GM12864 (cell line): ENCODE measurements at places on chromosomes 2 and 18.

DNA sequence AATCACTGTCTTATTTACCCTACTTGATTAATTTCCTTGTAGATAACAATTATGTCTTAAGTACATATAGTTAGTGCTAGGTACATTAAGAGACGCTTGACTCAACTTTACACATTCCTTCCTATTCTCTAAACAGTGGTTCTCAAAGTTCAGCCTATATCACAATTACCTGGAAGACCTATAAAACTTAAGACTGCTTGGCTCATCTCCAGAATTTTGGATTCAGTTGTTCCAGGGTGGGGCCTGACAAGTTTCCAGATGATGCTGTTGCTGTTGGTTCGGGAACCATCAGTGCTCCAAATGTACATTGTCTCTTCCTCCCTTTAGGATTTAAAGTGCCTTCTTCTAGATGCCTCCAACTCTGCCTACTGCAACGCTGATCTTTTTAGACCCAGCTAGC, 4.0 kb downstream of the PPP3R1 start:
- no peak for DNase-seq

- DNase-seq, result peak; percentile 60
These were observed 137.1 kb downstream of the ZEB2 start for GRCh38 chr2:144382849-144383248.

GRCh38 chr2:197514754-197515153, 1.1 kb upstream of the MOB4 start:
- no peak for DNase-seq

DNA sequence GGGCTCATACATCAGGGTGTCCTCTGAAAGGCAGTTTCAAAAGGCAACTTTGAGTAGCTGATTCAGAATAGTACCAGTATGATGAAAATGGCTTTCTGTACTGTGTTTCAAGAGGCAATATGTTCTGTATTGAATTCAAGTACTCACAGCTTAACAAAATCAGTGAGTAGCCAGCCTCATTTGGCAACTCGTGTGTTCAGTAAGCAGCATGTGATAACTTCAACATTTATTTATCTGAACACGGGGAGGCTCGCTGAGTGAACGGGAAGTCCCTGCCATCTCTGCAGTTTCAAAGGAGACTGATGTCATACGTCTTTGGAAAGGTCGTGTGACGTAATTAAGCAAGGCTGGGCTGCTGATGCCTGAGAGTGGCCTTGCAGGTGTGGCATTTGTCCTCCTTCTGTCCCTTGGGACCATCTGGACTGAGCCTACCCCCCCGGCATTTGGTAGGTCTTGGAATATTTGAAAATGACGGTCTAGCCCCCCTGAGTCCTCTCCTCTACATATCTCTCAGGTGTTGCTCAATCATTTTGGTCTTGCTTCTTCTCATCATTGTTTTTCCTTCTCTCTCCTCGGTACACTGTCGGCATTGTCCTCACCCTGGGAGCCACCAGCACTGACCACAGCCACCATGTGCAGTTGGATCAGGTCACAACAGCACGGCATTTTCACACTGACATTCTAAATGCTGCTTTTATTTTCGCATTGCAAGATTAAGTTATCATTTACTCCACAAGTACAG, 62.8 kb downstream of the SMIM21 start:
- no peak for DNase-seq

GRCh38 chr18:49849331-49850217, 36.2 kb upstream of the ACAA2 start:
- no peak for DNase-seq

GRCh38 chr2:192190474-192190873, 4.3 kb downstream of the TMEFF2 start:
- no peak for DNase-seq

DNA sequence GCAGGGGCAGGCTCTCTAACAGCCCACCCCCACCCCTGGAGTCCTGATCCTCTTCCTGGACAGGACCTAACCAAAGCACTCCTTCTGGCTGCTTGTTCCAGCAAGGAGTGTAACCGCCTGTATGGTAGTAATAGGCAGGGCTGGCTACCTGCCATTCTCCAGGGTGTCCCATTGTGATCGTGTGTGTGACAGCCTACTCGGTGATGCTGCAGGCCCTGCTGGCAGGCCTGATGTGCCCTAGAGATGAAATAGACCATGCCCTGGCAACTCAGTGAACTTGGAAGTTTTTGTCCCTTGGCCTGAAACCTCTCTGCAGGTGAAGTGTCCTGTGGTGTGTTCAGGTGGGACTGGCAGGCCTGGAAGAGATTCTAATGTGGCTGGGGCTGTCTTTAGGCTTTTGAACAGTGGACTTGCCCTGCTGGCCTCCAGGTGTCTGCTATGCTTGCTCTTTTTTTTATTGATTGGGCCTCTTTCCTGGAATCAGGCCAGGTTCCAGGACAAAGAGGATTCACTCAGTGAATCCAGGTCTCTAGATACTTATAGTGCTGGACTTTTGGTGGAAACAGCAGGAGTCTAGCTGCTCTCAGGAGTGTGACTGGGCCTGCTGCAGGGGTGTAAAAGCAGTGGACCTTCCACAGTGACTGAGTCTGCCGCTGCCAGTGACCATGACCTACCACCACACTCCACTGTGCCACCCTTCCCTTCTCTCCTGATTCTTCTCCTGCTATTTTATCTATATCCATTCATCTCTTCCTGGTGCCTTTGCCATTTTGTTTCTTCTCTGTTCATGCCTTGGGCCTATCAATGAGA, 132.1 kb downstream of the CTIF start:
- no peak for DNase-seq

GRCh38 chr2:183010112-183010511, 28.1 kb downstream of the NCKAP1 start:
- no peak for DNase-seq

- DNase-seq, result no peak
These were observed 1.9 kb upstream of the NAB1 start for GRCh38 chr2:190646780-190647522.

DNA sequence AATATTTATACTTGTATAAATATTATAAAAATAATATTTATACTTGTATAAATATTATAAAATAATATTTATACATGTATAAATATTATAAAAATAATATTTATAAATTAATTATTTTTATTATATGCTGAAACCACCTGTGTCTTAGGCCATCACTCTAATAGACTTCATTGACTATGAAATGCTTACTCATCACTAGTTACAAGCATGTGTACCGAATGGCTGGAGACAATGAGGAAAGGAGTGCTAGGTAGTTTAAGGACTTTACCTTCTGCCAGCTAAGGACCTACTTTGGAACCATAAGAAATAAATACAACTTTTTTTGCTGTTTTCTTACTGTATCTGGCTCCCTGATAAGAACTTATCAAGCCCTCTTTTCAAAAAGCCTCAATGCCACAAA, 228.8 kb downstream of the LRRTM1 start:
- DNase-seq, result no peak

DNA sequence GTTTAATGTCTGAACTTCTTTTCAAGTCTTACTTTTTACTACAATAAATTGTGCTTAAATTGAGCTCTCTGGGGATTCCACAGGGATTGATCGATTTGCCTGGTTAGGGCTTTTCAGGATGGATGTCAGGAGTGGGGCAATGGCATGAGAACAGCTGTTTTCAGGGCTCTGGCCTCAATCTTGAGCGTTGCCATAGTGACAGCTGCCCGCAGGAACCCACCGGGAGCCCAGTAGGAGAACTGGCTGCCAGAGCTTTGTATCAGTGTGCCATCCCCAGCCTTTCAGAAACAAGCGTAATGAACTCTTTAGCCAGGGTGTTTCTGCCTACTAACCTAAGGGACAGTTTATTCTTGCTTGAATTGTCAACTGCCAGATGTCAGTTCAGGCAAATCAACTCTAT, 93.5 kb downstream of the GALNT3 start:
- no peak for DNase-seq

GRCh38 chr2:113309655-113310387, 31.1 kb upstream of the PAX8 start:
- no peak for DNase-seq

DNA sequence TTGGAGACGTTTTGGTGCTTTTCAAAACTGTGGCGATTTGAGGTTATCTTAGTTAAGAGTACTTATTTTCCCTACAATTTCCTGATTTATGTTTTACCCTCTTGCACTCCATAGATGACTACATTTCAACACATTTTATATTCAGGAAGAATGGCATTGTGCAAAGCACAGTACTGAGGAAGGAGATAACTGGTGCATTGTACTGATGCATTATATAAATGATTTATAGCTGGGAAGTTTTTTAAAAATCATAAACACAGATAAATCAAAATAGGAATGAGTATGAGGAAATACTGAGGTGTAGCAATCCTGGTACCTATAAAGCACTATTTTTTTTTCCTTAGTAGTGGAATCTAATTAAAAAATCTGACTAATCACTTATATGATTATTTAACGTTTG, 5.6 kb downstream of the REL start:
- DNase-seq, result no peak

DNA sequence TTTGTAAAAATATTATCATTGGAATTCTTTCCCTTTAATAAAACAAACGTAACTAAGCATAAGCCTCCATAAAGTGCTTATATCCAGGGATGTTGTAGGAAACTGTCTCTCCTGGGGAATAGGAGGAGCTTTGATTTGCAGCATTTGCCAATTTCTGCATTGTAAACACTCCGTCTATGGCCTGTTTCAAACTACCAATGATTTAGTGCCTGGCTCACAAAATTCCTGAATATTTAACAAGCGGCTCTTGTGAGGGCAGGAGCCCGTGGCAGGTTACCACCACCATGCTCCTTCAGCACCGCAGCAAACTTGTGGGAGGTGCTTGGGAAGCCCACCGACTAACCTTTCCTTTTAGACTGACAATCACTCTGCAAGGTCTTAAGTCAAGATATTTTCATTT, 520.3 kb downstream of the SOX11 start:
- DNase-seq, result no peak

GRCh38 chr2:73018188-73018825, 53.2 kb downstream of the SFXN5 start:
- DNase-seq, result no peak

DNA sequence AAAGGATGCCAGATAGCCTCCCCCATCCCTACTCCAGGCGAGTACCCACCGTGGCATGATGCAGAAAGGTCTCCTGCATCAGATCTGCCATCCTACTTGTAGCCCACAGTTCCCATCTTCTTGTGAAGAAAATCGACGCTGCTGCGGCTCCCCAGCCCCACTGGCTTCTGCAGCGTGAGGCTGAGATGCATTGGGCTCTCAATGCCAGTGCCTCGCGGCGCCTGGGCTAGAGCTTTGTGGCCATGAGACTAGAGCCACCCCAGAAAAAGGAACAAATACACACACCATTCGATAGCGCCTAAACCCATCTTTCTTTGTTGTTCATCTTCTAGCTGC, 2.8 kb downstream of the NOL4 start:
- DNase-seq, result no peak

GRCh38 chr2:119292226-119292625, 68.6 kb downstream of the STEAP3 start:
- no peak for DNase-seq

- DNase-seq, result no peak
These were observed 481.4 kb downstream of the CDH2 start for GRCh38 chr18:27695503-27695902.

DNA sequence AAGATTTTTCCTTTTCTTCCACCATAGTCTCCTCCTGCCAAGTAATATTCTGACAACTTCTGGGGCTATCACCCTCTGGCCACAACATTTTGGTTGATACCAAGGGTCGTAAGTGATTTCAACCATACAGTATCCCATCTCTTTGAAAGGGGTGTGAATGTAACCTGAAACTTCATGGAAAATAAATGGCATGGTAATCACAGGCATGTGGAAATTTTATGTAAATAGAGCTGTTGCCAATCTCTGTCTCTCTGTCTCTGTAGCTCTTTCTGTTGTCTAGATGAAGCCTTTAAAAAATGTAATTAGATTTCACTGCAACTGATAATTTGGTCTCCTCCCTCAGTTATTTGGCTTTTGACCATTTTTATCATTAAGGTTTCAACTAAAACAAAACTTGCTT, 125.6 kb upstream of the RPRM start:
- no peak for DNase-seq

DNA sequence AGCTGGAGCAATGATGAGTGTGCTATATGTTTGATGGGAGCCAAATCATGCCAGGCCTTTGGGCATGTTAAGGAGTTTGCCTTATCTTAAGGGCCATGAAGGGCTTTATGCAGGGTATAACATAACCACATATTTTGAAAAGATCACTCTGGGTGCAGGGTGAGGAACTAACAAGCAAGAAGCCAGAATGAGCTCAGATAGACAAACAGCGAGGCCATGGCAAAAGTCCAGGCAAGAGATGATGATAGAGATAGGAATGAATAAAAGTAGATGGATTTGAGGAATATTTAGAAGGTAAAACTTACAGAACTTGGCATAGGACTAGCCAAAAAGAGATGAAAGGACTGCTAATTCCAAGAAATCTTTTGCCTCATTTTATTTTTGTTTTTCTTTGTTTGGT, 6.7 kb downstream of the GALNT3 start:
- no peak for DNase-seq

DNA sequence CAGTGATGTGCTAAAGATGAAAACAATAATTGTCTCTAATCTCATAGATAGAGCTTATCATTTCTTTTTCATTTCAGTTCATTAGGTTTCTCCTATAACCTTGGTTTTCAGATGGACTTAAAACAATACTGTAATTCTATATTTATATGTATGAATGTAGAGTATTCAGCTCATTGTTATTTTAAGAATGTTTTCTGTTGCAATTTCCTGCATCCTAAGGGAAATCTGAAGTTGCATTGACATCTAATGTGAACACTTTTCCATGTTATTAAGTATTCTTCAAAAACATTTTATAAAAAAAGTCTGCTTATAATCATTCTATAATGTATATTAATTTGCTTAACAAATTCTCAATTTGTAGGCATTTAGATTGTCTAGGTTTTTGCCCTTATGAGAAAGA, 288.9 kb downstream of the XIRP2 start:
- DNase-seq, result no peak

GRCh38 chr18:43222501-43222900, 54.8 kb downstream of the SYT4 start:
- DNase-seq, result no peak

DNA sequence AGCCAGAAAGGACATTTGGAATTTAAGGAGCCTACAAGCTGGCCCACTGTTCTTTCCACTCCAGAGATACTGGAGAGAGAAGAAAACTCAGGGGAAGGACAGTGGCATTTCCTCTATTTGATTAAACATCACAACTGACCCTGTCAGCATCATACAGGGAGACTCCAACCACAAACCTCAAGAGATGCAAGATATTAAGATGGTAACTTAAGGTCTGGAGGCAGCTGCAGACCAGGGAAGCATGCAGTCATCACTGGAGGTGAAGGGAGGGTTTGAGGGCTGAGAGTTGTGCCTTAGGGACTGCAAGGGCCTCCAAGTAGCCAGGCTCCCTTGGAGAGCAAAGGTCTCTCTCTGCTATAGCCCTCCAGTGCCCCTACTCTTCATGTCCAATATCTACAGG, 67.4 kb downstream of the RNF152 start:
- DNase-seq, result no peak

- no peak for DNase-seq
These were observed 81.5 kb downstream of the SEMA4F start for GRCh38 chr2:74735564-74735963.

GRCh38 chr2:217573571-217573970, 429.2 kb downstream of the TNS1 start:
- no peak for DNase-seq

GRCh38 chr2:148720501-148721001, 76.0 kb downstream of the EPC2 start:
- no peak for DNase-seq
